ENCODE measurements at places on chromosomes 5 and 9.

GRCh38 chr5:55580042-55580441 lies 45.3 kb upstream of the PLPP1 start:
- no peak for DNase-seq

DNA sequence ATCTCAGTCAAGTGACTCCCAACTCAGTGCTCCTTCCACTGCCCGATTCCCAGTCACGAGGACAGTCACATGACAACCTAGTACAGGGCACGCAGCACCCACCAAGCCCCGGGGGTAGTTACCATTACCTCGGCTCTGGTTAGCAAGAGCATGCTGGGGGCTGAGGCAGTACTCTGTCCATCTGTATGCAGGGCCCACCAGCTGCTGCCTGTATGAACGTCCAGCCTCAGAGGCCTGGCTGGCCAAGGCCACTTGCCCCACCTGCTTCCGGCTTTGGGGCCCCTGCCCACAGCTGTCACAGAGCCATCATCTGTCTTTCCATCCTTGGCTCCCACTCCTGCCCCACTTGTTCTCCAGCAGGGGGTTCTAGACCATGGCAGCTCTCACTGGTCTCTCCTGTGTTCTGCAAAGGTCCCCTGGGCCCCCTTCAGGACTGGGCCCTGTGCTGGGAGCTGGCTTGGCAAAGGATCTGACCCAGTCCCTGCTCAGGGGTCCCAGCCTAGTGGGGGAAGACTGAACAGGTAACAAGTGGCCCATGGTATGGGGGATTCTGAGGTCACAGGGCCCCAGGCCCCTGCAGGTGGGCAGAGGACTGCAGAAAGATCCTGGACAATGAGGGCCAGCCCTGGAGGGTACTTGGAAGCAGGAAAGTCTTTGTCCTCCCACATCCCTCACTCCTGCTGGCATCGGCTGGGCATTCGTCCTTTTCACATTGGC lies 3.3 kb downstream of the RPL35 start:
- no peak for DNase-seq

DNA sequence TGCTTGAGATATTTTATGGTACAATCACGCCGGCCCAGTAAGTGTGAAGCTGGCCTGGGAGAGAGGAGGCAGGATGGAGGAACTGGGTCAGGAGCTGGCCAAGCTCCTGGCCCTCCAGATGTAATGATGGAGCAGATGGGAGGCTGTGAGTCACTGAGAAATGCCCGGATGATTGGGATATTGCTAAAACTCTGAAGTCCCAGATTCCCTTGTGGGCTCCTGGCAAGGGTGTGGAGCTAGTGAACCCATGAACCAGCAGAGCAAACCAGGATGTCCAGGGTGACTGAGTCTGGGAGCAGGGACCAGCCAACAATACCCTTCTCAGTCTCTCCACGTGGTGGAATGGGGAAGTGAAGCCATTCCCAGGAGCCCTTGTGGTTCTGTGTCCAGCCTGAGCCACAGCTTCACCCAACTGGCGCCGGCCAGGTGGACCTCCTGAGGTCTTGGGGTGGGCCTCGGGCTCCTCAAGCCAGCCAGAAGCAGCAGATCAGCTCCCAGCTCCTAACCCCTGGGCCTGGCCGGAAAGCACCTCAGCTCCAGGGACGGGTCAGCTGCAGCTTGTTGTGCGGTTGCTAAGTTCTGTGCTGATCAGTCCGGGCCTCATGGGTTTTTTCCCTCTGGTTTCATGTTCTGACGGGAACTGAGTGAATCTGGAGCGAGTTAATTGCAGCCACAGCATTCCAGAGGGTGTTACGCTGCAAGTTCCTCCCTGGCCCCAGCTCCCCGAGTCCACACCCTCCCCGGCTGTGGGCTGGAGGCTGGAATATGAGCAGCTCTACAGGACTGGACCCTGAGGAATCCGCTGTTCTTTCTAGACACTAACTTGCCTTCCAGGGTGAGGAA lies 37.6 kb downstream of the DUSP1 start:
- DNase-seq, result no peak

DNA sequence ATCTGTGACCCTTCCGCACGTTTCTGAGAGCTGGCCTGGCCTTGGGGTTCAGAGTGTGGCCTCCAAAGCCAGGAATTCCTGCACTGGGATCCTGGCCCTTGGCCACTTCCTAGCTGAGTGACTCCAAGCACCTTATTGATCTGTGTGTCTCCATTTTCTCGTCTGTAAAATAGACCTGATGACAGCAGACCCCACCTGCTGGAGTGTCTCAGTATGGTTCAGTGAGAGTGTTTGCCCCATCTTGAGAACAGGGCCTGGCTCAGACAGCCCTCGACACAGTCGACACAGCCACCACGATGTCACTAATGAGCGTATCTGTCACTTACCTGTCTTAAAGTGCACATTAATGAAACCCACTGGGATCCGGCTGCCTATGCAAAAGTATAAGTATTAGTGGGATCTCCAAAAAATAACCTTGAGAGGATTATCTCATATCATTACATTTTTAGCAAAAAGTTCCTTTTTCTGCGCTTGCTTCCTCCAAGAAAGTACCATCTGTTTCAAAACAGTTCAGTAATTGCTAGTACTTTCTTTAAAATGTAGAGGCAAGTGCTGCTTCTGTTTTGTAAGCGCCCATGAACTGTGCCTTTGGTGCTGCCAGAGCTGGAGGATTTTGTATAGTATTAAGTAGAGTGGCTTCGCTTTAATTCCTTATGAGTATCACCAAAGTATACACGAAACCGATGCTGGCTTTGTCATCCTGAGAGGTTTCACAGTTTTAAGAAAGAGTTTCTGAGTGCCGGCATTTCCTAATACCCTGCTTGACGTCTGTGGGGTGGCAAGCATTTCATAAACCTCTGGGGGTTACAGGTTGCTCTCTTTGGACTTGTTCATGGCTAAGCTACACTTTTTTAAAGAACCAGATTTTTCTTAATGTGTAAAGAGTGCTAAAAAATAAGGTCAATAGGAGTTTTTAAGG lies 31.7 kb downstream of the UBE2QL1 start:
- no peak for DNase-seq

- no peak for DNase-seq
Observed at GRCh38 chr5:147509041-147509709, 693 bp downstream of the DPYSL3 start.

DNA sequence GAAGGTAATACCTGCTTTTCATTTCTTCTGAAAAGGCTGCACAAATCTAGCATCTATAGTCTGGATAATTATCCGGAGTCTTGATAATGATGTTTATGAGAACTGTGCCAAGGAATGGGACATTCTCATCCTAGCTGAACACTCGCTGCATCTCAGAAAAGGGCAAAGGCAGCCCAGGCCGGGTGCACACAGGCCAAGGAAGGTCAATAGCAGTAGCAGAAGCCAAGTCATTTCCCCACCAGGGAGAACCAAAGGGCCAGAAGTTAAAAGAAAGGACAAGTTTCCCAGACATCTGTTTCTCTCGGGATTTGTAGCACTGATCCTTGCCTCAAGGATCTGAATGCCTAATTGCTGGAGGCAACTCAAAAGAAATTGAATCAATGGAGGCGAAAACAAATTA lies 66.1 kb upstream of the ANKRD55 start:
- no peak for DNase-seq

- DNase-seq, result no peak
Observed at GRCh38 chr5:91219091-91219802, 163.9 kb downstream of the ARRDC3 start.

DNA sequence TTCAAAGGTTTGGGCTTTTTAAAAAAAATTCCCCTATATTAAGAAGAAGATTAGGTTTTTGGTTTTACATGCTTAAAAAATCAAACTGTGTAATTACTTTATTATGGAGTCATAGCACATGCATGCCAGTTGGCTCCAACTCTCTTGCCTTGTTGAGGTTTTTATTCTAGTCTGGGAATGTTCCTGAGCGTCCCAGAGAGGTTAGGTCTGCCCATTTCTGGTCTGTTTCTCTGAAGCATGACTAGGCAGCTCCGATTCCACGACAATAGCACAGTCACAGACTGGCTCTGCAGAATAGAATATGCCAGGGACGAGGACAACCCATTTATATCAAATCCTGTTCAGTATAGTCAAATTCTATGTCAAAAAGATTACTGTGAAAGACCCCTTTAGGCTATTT lies 217.0 kb downstream of the PCSK5 start:
- DNase-seq, result no peak

GRCh38 chr5:171721464-171721863 lies 64.2 kb upstream of the SMIM23 start:
- no peak for DNase-seq

- no peak for DNase-seq
Observed at GRCh38 chr5:176673651-176674583, 26.6 kb downstream of the TSPAN17 start.

GRCh38 chr9:85432599-85432998 lies 309.2 kb downstream of the AGTPBP1 start:
- DNase-seq, result no peak

DNA sequence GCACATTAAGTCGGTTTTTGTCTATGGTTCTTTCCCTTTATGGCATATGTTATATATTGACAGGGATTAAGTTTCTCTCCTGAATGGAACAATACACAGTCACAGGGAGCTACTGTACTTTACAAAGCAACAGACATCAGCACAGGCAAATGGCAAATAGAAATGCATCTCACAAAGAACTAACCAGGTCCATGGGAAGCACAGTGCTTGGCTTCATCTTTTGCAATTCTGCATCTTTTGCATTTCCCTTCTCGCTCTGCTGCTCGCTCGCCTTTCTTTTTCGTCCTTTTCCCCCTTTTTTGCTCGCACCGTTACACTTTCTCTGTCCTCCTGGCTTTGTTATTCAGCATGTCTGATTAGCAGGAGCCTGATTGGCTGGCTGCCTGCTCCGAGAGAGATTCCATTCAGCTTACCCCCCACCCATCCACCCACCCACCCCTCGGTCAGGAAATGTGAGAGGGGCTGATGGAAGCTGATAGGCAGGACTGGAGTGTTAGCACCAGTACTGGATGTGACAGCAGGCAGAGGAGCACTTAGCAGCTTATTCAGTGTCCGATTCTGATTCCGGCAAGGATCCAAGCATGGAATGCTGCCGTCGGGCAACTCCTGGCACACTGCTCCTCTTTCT lies at the start of gene ADAMTSL1:
ADAMTSL1 (plus strand) TSS at position 502 of the 628 bp plus-strand sequence; CDS start at position 582, 80 bp downstream.
- no peak for DNase-seq

All from activated T-cell treated with anti-CD3 and anti-CD28 coated beads, Interleukin-2, amount 50 U/mL, for 1 hour (primary cell).